CD8-positive, alpha-beta T cell (primary cell): ENCODE measurements at places on chromosomes 4 and X. TPM values are rescaled to one million over a fixed set of nuclear protein-coding genes. Genes with fewer than 3 reads are reported as not detected.

GRCh38 chr4:1669270-1669669 is 14.8 kb downstream of the FAM53A start:
- DNase-seq = no peak

GRCh38 chr4:40927074-40927473 is 177.3 kb downstream of the NSUN7 start:
- no peak for DNase-seq

DNA sequence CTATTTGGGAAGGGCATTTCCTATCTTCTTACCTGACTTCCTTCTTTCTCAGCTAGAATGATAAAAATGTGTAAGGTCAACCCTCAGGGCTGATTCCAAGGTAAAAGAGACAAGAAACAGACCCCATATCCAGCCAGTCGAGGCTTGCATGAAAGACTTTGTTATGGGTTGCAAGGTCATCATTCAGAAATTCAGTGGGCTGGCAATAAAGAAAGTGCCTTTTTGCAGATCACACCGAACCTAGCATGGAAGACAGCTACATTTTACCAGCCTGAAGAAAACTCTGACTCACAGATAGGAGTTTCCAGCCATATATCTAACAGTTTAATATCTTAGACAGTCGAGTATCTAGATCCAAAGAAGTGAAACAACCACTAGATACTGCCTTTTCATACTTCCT is 87.4 kb downstream of the PDGFC start:
- DNase-seq = no peak

Gene MXRA5
- total RNA-seq = not detected

Gene NOCT
- total RNA-seq = 49.6 TPM

GRCh38 chrX:32495855-32496254 is 715.5 kb downstream of the DMD start:
- no peak for DNase-seq
